Muscle of leg (tissue), 16 donors: ENCODE measurements at places on chromosomes 1 and 21.

DNA sequence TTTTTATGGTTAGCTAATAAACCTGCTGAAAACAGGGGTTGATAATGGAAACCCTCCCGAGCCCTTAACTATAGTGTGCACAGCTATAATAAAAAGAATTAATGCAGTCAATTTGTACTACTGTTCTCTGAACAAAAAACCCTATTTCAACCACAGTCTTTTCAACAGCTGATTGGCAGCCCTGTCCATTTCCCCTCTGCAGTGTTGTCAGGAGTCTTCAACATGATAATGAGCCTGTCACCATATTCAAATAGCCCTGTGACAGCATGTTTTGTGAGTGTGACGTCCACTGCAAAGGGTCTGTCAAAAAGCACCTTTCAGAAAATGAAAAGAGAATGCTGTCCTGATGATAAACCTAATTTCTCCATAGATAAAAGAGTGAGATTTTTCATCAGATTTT, 92.7 kb downstream of the ESRRG start:
- no peak for DNase-seq

- DNase-seq, result no peak
Measured at GRCh38 chr1:214295934-214296333, 15.0 kb downstream of the SMYD2 start.

DNA sequence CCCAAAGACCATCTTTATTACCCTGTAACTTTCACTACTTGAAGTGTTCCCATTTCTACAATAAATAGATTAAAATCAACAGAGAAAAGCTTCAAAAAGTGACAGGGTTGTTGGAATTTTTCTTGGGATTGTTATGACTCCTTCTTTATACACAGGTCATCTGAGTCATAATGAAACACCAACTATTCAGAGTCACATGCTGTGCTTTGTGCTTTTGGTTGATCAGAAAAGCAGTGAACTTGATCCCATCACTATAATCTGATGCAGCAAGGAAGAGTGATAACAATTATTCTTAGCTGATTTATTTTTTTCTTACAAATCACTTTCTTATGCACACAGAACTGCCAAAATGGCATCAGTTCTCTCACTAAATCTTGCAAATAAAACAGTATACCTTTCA, 422.9 kb downstream of the PTBP2 start:
- no peak for DNase-seq

GRCh38 chr1:222104694-222105392, 363.0 kb upstream of the DUSP10 start:
- peak; percentile 20 for DNase-seq

GRCh38 chr1:160807247-160807646, 11.3 kb downstream of the LY9 start:
- no peak for DNase-seq

- DNase-seq, result no peak
Measured at GRCh38 chr1:68103011-68103545, 52.7 kb upstream of the DIRAS3 start.

- DNase-seq, result no peak
Measured at GRCh38 chr1:232249339-232249738, 380.6 kb downstream of the SIPA1L2 start.

GRCh38 chr1:109884242-109884891, 26.3 kb upstream of the CSF1 start:
- DNase-seq, result peak; percentile 85

- DNase-seq, result no peak
Measured at GRCh38 chr21:14418920-14419319, 36.0 kb upstream of the HSPA13 start.

- DNase-seq, result no peak
Measured at GRCh38 chr1:41158966-41159365, 83.1 kb downstream of the SCMH1 start.

- peak; percentile 79 for DNase-seq
Measured at GRCh38 chr1:202315576-202316168, 26.1 kb downstream of the UBE2T start.

- DNase-seq, result no peak
Measured at GRCh38 chr1:3718764-3719163, 33.5 kb upstream of the CCDC27 start.

GRCh38 chr1:41564741-41565475, 80.4 kb upstream of the EDN2 start:
- no peak for DNase-seq

GRCh38 chr1:95451054-95451453, 217.0 kb downstream of the RWDD3 start:
- DNase-seq, result no peak

DNA sequence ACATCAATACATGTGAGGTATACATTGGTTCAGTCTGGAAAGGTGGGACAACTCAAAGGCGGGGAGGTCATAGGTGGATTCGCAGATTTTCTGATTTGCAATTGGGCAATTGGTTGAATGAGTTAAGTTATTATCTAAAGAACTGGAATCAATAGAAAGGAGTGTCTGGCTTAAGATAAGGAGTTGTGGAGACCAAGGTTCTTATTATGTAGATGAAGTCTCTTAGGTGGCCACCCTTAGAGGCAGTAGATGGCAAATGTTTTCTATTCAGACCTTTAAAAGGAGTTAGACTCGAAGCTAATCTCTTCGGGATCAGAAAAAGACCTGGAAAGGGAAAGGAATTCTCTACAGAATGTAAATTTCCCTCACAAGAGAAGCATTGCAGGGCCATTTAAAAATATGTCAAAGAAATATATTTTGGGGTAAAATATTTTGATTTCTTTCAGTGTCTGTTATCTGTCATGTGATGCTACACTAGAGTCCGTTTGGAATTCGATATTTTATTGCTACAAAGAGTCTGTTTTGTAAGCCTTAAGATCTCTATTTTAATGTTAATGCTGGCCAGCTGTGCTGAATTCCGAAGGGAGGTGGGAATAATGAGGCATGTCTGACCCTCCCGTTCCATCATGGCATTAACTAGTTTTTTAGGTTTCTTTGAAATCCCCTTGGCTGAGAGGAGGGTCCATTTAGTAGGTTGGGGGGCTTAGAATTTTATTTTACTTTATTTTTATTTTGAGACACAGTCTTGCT, 265.1 kb downstream of the PTPRU start:
- DNase-seq, result no peak

DNA sequence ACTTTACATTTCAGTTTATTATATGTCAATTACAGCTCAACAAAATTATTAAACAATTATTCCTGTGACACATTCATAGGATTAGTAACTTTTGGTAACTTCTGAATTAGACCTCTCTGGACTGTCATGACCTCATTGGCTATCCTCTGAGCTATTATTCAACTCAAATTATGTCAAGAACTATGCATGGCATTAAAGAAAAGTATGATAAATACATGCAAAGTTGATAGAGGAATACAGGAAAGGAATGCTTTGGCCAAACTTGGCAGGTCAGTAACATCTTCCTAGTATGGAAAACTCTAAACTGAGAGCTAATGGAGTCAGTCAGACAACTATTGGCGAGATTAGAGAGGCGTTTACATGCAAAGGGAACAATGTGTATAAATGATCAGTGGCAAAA, 158.4 kb downstream of the DUSP10 start:
- no peak for DNase-seq

DNA sequence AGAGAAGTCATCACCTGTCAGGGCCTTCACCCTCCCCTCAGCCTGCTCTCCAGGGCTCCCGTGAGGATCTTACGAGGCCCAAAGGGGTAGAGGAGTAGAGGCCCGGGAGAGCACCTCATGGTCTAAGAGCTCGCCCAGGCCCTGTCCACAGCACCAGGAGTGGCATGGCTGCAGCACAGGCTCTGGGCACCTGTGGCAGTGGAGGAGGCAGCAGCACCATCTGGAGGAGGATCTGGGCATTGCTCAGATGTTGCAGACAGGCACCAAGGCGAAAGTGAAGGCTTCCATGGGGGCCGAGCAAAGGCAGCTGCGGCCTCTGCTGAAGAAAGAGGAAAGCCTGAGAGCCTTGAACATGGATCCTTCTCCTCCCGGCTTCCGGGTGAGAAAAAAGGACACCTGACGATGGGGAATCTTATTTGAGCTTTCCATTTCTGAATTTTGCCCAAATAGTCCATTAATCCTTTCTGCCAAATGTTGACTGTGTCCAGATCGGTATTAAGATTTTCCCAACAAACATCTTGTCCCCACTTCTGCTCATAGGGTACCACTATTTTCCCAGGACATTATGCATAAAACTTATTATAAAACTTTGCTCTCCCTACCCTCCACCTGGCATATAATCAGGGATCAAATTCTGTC, 604.7 kb downstream of the PTPRC start:
- peak; percentile 10 for DNase-seq

GRCh38 chr1:197735461-197735860, 39.8 kb downstream of the DENND1B start:
- no peak for DNase-seq

- no peak for DNase-seq
Measured at GRCh38 chr1:231940116-231940515, 313.5 kb downstream of the DISC1 start.

DNA sequence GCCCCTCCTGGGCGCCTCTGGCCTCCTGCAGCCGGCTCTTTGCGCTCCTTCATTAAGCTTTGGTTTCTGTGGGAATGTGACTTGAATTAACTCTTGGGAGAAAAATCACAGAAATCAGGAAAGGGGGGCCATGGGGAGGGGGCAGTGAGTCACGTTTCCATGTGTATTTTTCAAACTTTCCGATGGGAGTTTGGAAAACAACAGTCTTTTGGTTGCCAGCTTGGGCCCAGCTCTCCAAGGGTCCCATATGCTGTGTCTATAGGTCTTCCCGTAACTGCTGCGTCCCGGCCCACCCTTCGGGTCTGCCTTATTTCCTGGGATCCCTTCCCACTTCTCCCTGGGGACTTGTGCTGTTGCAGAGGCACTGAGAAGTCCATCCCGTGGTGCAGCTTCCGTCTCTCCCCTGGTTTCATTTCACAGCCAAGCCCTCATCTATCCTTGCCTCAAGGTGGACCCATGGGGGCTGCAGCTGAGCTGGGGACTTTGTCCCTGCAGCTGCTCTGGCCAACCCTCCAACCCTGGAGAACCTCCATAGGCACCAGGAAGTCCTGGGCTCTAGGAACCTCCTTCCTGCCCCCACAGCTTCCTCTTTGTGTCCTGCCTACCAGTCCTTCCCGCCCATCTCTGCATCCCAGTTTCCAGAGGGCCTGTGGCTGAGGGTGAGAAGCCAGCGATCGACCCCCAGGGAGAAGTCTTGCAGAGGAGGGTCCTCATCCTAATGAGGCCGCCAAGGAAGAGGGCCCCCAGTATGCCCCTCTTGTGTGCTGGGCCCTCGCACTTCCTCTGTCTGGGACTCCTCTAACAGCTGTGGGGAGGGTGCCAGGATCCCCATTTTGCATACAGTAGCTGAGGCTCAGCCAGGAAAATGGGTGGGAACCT, 11.6 kb upstream of the LMNA start:
- DNase-seq, result peak; percentile 85

DNA sequence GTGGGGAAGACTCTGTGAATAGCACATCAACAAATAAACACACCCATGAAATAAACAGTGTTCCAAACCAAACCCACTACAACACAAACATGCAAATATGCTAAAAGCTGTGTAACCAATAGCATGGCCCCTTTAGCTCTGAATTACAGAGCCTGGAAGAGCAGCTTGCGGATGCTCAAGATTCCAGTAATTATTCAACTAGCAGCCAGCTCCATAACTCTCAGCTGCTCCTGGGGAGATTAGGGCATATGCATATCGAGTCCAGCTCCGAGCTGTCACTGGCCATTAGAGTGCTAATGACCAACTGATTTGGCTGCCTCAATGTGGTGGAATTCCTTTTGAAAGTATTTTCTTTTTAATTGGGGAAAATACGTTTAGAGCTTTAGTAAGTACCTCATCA, 207.1 kb downstream of the HHAT start:
- no peak for DNase-seq

- DNase-seq, result no peak
Measured at GRCh38 chr1:230705289-230706019, 8.5 kb downstream of the AGT start.

DNA sequence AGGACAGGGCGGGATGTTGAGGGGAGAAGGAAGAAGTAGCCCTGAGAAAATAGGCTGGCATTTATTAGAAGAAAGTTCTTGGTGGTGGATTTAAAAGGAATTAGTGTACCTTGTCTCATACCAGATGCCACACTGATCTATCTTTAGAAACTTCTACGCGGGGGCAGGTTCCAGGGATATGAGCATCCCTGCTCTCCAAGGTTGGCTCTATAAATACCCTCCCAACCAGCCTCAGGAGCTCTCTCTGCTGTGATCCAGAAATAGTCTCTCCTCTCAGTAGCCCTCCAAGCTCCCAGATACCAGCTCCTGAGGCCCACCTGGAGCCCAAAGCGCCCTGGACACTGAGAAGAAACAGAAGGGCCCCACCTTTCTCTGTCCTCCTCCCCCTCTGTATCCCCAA, 128.3 kb upstream of the TNR start:
- no peak for DNase-seq

DNA sequence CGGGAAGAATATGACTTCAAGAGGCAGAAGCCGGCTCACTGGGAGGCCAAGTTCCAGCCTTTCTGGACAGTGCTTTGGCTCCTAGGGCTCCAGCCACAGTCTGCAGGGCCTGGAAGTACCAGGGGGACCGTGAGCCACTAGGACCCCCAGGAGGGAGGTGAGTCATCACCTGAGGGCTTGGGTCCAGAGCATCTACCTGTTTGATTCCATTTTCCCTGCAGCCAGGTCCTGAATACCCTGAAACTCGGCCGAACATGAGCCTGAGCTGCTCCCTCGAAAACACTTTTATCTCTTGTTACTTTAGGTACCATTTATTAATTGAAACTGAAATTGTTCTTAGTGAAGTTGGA, 164.1 kb downstream of the RYR2 start:
- DNase-seq, result no peak

GRCh38 chr1:206575165-206575893, 36.9 kb downstream of the EIF2D start:
- peak; percentile 94 for DNase-seq

DNA sequence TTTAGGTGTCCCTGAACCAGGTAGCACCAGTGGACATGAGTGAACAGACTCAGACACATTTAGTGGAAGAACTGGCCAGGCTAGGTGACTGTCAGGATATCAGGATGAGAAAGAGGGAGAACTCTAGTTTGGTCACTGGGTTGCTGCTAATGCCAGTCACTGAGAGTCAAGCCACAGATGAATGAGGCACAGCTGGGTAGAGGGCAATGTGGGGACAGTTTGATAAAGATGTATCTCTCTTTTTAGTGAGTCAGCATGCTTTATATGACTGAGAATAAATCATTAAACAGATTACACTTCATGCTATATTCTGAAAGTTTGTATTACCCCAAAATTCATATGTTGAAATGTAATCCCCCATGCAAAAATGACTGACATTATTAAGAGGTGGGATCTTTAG, 87.1 kb downstream of the SELENOF start:
- DNase-seq, result no peak

GRCh38 chr1:60596791-60597750, 485.3 kb upstream of the NFIA start:
- no peak for DNase-seq
